SIG-M5 (cell line): ENCODE measurements at places on chromosomes 12 and 14.

DNA sequence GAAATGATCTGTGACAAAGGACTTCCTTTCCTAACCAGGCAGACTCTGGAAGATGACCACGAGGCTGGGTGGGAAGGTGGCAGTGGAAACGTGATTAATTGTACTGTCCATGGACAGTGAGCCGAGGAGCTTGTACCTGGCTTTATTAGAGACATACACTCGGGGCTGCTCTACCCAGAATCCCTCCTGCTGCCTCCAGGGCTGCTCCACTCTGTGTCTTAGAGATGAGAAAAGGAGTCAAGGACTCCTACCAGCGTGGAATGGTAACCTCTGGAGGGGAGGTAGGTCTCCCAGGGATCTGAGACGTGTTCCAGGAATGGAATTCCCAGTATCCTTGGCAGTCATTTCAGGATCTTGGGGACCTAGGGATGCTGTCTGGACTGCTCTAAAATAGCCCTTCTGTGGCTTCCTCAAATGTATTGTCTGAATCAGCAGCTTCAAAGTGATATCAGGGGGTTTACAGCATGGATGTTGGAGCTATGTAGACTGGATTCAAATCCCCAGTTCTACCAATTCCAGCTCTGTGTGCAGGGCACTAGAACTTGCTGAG is 237.8 kb downstream of the CACNA1C start:
- no peak for DNase-seq

GRCh38 chr14:92993302-92993701 is 70.4 kb downstream of the CHGA start:
- DNase-seq = no peak

DNA sequence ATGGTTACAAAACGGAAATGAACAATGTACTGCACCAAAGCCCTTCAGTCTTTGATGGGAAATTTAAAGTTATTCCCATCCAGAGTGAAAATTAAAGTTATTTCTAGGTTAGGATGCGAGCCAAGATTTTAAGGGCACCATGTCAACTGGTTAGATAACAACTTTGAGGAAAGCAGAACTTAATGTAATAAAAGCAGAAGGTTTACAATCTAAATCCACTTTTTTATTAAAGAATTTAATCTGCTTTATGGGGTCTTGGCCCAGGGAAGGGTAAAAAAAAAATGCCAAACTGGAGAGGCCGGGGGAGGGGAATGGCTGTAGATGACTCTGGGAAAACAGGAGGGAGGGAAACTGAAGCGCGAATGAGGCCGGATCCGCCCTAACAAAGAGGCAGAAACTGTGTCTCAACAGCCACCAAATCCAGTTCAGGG is 108.2 kb upstream of the ATF7IP start:
- no peak for DNase-seq

GRCh38 chr14:69398818-69399210 is 322 bp downstream of the SLC39A9 start:
- DNase-seq = no peak
